ELR (cell line): ENCODE measurements at places on chromosomes 3 and 15.

- DNase-seq: peak; percentile 79
These were observed 400.8 kb upstream of the PROK2 start for GRCh38 chr3:72185549-72186399.

DNA sequence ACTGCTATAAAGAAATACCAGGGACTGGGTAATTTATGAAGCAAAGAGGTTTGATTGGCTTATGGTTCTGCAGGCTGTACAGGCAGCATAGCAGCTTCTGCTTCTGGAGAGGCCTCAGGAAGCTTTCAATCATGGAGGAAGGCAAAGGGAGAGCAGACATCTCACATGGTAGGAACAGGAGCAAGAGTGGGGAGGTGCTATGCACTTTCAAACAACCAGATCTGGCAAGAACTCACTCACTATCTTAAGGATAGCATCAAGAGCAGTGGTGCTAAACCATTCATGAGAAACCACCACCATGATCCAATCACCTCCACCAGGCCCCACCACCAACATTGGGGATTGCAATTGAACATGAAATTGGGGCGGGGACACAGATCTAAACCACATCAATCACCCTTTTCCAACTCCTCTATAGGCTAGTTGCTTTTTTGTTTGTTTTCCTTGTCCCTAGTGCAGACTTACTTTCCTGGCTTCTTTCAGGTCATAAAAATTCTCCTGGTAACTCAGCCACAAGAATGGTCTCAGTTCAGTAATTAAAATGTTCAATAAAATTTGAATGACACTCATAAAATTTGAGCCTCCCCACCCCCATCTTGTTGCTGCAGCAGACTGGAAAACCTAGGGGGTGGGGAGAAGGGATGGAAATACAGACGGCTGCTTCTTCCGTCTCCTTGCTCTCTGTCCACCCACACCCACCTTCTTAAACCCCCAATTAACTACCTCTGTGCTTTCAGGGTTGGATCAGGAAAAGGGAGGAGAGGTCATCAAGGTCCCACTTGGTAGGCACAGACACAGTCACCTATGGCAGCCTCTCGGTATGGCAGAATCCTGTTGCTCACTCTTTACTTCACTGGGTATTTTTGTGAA is 16.3 kb upstream of the TIPARP start:
- DNase-seq: no peak

GRCh38 chr3:13891492-13892073 is 11.7 kb upstream of the WNT7A start:
- DNase-seq: no peak

- no peak for DNase-seq
These were observed 431.2 kb upstream of the RGMA start for GRCh38 chr15:93520206-93520605.

DNA sequence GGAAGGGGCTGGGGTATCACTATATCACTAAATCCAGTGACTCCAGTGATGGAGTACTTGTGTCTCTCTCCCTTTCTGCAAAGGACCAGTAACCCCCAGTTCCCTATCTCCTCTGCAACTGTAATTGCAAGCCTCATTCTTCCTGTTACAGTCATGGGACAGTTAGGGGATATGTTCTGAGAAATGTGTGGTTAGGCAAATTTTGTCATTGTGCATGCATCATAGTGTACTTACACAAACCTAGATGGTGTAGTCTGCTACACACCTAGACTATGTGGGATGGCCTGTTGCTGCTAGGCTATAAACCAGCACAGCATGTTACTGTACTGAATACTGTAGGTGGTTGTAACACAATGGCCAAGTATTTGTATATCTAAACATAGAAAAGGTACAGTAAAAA is 2.2 kb downstream of the VPS8 start:
- peak; percentile 53 for DNase-seq

GRCh38 chr15:39239562-39239961 is 341.3 kb upstream of the THBS1 start:
- peak; percentile 93 for DNase-seq

- DNase-seq: peak; percentile 23
These were observed 13.8 kb upstream of the THRB start for GRCh38 chr3:24508423-24508839.

DNA sequence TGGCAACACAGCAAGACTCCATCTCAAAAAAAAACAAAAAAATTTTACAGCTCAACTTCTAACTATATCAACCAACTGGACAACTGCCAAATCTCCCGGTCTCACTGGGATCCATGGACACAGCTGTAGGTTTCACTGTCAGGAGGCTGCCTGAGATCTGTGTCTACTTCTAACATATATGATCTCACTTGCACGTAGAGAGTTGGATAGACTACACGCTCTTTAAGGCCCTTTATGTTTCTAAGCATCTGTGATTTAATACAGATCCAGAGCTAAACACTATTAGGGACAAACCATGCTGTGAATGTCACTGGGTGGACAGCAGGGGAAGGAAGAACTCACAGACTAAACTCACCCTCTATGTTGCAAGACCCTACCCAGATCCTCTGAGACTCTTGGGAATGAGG is 13.0 kb upstream of the APOD start:
- DNase-seq: no peak

GRCh38 chr3:163548015-163548414 is 1530.3 kb downstream of the SI start:
- DNase-seq: no peak

DNA sequence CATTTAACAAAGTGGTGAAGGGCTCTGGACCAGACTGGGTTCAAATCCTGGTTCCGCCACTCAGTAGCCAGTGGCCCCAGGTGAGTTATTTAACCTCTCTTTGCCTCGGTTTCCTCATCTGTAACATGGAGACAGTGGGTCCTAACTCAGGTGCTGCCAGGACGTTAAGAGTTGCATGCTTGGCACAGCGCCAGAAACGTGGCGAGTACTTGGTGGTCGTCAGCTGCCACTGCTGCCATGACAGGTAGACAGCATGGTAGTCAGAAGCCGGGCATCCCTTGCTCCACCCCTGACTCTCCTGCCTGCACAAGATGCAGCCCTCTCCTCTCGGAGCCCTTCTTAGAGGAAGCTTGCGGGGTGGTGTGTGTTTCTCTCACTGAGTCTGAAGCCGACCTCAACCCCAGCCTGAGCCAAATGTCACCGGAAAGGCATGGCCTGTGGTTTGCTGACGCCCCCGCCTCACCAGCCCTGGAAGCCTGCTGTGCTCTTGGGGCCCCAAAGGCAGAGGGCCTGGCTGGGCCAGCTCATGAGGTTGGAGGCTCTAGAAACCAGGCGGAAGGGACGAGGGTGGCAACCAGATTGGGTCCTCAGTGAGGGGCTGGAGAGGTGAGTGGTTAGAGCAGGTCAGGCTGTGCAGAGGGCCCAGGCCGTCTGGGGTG is 160.8 kb upstream of the TLE3 start:
- no peak for DNase-seq

DNA sequence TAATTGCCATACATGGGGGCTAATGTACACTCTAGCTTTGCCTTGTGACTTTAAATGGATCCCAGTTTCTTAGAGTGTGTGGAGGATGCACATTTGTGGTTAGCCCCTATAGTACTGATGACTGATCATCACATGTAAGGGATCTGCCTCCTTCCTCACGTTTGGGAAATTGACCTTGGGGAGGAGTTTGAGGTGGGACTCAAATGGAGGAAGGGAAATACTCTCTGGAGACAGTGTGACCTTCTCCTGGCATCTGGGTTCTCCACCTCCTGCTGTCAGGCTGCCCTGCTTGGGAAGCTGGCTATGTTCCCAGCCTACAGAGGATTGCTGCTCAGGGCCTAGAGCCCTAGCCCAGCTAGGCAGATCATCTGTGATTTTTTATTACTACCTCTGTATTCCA is 48.7 kb downstream of the PPM1L start:
- no peak for DNase-seq

- peak; percentile 64 for DNase-seq
These were observed 24.5 kb upstream of the TOP2B start for GRCh38 chr3:25689226-25689625.

- DNase-seq: no peak
These were observed 26.8 kb upstream of the TRH start for GRCh38 chr3:129947538-129948240.

DNA sequence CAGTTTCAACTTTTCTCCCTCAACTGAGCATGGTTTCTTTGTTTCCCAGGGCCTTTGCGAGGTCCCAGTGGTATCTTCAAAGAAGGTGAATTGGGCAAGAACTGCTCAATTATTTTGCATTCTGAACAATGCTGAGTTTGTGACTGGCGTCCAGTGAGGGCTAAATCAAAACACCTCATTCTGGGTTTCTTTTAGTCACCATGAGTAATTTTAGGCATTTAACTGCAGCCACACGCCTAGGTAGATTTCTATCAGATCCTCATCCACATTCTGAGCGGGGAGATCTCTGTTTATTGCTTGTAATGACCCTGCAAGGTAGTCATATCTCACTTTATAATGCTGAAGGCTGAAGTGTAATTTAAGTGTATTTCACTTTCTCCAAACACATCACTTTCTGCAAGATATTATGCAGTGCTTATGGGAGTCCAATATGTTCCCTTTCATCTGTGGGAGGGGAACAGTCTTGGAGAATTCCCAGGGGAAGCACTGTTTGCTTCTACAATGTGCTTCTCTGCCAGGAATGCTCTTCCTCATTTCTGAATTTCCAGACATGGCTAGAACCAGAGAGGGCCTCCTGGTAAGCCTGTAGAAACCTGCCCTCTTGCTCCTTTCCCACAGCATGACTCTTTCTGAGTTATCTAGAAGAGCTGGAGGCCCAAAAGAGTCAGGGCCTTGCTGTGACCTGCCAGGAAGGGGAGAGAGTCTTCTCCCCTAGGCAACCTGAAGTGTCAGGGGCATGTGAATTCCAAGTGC is 91.7 kb downstream of the FRMD4B start:
- peak; percentile 53 for DNase-seq

- no peak for DNase-seq
These were observed 1.7 kb downstream of the VPS39 start for GRCh38 chr15:42206406-42206805.

- DNase-seq: no peak
These were observed 56.0 kb upstream of the LCTL start for GRCh38 chr15:66621491-66622467.

DNA sequence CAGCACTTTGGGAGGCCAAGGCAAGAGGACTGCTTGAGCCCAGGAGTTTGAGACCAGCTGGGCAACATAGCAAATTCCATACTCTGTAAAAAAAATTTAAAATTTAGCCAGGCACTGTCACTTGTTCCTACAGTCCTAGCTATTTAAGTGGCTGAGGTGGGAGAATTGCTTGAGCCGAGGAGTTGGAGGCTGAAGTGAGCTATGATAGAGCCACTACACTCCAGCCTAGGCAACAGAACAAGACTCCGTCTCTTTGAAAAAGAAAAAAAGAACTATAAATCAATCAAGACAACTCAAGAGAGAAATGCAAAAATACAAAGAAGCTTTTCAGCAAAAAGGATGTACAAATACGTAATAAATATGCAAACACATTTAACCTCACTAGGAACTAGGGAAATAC is 78.8 kb downstream of the TJP1 start:
- DNase-seq: no peak

DNA sequence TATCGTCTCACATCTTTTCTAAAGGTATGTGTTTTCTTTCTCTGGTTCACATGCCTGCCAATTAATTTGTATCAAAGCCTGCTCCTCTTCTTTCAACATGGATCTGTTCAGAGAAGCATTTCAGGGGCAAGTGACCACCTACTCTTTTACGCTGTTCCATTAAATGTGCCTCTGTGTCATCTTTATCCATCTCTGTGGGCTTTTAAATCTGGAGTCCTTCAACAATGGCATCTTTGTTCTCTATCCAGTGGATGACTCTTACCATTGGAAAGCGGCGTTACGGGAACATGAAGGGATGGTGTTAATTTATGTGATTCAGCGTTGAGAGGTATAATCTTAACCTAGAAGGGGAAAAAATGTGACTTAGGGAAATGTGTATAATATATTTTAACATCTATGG is 92.7 kb upstream of the CFAP20DC start:
- no peak for DNase-seq

DNA sequence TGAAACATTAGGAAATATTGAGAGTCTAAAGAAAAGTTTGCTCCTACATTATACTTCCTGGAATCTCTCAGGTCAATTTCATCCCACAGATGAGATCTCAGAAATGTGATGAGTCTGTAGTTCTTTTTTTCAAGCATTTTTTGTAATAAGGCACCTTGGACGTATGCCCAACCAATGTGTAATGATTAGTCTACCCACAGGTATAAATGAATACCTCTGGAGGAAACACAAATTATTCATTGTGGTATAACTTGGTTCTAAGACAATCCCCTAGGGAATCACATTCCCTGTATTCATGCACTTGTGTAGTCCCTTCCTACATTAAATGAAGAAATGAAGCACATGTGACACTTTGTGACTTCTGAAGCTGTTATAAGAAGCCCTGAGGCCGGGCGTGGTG is 596.2 kb upstream of the UBE2E2 start:
- DNase-seq: no peak

DNA sequence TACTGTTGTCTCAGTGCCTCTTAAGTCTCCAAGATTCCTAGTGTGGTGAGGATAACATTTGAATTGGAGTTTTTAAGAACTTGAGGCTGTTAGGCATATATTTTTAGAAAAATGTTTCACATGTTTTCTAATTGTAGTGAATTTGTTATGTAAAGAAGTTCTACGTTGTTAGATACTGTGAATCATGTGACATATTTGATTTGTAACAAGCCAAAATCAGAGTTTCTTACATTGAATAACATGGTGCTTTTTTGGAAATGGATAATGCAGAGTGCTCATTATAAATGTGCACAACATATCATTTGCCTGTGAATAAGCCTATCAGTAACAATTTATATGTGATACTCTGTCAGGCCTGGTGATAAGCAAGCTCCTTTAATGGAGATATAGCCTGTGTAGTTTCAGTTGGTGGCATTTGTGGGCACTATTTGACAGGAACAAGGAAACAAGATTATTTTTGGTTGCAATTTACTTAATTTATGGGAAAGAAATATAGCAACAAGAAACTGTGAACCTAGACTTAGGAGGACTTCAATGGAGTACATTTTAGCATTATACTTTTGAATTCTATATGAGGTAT is 328.8 kb downstream of the ARPP21 start:
- no peak for DNase-seq

DNA sequence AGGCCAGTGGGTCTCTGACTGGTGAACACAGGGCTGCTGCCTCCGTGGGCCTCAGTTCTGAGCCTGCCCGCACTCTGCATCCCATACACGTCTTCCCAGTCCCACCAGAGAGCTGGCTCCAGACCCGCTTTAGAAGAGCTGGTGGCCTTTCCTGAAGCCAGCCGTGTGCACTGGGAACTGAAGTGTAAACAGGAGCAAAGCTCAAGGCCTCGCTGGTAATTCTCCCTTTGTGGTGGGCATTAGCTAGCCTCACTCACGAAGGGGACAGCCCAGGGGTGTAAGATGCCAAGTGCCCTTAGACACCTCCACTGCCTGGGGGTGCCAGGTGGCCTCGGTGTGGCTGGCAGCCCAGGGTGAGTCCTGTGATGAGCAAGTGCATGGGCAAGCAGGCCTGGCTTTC is 12.9 kb upstream of the LINGO1 start:
- no peak for DNase-seq

DNA sequence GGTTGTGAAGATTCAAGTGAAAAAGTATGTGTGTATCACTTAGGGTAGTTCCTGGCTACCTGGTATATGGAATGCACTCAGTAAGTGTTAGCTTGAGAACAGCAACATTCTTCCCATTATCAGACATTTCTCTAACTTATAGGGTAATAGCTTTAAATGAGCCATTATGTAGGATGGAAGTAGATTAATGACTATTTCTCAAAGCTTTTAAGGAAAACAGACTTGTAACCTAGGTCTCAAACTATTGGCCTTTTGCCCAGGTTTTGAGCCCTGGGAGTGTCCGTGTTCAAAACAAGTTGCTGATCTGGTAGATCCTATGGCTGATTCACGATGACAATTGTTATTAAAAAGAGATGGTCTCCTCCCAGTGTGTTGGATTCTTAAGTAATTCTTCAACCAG is 129.1 kb upstream of the UMPS start:
- DNase-seq: no peak
